Stimulated activated CD4-positive, alpha-beta T cell treated with anti-CD3 and anti-CD28 coated beads, Interleukin-4, amount 100 ng/mL, for 48 hours (primary cell): ENCODE measurements at places on chromosomes 5 and 9.

DNA sequence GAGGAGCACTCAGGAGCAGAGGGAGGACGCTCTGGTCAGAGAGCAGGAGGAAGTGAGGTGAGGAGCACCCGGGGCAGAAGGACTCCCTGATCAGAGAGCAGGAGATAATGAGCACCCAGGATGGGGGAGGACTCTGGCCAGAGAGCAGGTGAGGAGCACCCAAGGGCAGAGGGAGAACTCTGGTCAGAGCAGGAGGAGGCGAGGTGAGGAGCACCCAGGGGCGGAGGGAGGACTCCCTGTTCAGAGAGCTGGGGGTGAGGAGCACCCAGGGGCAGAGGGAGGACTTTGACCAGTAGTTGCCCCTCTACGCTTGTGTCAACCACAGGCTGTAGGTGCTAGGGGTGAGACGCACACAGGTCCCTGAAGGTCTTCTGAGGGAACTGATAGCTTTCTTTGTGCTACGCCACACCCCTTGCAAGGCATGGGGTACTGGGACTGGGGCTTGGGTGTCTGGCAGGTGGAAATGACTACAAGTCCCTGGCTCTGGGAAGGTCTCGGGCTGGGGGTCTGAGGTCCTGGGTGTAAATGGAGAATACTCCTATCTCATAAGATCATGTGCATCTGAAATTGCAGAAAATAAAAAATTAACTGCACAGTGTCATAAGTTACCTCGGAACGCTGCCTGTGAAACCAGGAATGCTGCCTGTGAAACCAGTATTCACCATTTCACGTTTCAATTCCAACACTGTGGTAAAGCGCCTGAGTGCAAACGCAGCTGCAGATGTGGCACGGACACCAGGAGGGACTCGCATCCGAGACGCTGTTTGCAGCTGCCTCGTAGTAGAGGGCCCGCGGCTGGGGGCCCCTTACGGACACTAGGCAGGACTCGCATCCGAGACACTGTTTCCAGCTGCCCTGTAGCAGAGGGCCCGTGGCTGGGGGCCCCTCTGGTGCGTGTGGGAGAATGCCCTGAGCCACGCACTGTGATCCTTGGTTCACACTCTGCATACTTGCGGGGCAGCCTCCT is 27.0 kb upstream of the SLC6A3 start:
- DNase-seq: no peak

- DNase-seq: no peak
Observed at GRCh38 chr5:42020788-42021530, 95.9 kb downstream of the FBXO4 start.

DNA sequence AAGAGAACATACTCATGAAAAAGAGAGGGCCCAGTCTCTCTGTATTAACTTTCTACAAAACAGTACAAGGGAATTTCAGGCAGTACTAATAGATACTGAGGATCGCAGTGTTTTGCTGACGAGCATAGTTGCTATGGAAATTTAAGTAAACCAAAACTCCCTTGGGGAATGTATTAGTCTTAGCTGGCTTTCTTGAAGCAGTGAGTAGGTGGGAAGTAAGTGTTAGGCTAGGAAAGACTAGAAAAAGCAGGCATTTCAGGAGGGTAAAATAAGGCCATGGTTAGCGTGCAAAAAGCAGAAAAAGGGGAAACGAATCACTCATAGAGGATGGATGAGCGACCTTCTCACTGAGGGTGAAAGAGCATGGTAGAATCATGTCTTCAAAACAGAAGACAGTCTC is 84.3 kb upstream of the ACTBL2 start:
- DNase-seq: no peak

GRCh38 chr5:138963763-138964371 is 88.7 kb upstream of the LRRTM2 start:
- DNase-seq: no peak

DNA sequence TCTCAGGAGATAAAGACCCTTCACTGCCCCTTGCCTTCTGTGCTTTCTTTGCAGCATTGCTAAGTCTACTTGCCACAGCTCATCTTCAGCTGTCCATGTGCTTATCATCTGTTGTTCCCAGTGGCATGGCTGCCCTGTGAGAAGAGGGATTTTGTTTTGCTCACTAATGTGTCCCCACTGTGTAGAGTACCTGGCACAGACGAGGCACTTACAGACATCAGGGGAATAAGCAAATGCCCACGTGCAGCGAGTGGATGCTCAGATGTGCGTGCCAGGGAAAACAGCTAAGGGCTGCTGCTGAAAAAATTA is 31.0 kb downstream of the DAP start:
- DNase-seq: no peak

DNA sequence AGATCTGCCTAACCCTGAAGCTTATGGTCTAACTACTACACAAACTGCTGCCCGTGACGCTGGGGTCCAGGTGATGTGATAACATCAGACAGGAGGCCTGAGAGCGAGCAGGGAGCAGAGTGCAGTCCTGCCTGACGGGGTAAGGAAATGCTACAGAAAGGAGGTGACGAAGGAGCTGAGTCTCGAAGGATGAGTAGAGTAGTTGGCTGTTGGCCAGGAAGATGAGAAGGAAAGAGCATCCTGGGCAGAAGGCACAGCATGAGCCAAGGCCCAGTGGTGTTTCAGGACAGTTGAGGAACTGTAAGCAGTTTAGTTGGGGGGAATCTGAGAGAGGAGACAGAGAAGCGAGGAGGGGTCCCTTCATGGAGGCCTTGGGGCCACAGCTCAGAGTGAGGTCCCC is 136.0 kb upstream of the TBC1D2 start:
- no peak for DNase-seq

DNA sequence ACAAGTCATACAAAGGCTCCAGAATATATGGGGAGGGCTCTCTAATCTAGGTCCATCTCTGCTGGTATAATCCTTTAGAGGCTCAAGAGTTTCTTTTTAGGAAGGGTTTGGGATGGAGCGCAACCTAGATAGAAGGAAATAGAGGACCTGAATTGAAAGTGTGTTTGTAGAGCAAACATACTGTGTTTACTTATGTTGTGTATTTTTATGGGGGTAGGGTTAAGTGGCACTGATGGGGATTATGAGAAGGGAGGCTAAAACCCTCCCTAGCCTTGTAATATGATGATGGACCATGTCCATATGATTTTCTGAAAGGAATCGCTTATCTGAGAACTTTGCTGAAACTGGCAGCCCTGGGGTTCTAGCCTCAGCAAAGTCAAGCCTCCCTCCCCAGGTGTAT is 4.4 kb upstream of the ELL2 start:
- no peak for DNase-seq

GRCh38 chr5:179309383-179309670 is 35.9 kb downstream of the ADAMTS2 start:
- no peak for DNase-seq

DNA sequence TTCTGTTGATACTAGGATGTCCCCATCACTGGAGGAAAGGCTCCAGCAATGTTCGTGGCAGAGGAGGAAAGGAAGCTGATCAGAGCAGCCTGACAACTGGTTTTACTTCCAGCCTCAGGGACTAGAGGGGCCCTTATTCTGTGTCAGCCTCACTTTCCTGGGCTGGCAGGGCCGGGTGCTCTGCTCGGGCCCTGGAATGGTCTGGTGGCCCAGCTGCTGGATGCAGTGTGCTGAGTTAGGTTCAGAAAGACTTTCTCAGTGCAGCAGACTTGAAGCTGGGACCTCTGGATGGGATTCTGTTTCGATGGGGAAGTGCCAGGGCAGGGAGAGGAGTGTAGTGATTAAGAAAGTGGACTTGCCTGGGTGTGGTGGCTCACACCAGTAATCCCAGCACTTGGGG is 81.0 kb downstream of the MACROH2A1 start:
- DNase-seq: no peak

- no peak for DNase-seq
Observed at GRCh38 chr5:90911169-90911568, 352.6 kb downstream of the ADGRV1 start.

GRCh38 chr5:172117977-172118701 is 69.9 kb downstream of the STK10 start:
- DNase-seq: no peak

DNA sequence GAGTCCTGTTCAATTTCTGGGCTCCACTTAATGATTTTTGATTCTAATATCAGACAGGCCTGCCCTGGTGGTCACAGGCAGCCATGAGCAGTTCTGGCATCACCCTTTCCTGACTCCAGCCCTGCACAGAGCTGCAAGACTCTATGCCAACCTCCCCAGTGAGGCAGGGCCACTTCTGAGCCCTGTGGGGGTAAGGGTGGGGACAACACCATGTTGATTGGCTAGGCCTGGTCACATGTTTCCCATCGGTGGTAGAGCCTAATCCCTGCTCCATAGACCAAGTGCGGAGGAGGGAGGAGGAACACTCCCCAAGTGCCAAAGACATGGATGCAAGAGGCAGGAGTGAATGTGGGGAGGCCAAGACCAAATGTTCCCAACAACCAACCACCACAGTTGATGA is 134.6 kb downstream of the PHF2 start:
- no peak for DNase-seq

GRCh38 chr5:66616520-66617225 is 20.5 kb downstream of the MAST4 start:
- no peak for DNase-seq

DNA sequence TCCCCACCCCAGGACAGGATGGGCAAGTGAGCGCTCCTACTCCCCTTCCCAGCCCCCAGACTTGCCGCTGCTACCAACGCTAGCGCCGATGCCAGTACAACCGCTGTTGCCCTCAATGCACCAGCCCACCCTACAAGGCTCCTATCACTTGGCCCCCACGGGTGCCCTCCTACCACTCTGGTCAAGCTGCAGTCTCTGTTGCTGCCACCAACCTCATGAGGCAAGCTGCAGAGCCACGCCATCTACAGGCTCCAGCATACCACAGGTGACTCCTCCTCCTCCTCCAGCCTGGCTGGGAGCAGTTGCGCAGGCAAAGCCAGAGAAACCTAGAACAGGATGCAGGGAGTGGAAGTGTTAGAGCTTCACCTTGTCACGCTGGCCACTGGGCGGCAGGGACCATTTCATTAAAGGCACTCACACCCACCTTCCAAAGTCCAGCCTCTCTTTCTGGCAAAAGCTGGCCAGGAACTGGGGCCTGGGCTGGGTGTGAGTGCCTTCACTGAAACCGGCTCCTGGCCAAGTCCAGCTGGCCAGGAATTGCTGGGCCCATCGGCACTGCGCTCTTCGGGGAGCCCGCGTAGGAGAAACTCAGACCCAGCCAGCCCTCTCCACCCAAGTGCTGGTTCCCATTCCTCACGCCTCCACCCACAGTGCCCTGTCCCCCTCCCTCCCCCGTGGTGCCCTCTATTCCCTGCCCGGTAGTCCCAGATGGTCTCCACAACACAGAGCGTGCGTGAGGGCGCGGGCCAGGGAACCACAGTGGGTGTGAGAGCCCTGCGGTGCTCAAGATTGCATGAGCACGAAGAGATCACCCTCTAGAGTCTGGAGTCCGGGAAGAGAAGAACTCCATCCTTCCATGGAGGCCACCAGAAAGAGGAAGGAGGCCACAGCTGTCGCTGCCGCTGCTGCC is 1.6 kb upstream of the PCAT7 start:
- no peak for DNase-seq

- DNase-seq: no peak
Observed at GRCh38 chr9:104986096-104986495, 58.1 kb upstream of the ABCA1 start.

DNA sequence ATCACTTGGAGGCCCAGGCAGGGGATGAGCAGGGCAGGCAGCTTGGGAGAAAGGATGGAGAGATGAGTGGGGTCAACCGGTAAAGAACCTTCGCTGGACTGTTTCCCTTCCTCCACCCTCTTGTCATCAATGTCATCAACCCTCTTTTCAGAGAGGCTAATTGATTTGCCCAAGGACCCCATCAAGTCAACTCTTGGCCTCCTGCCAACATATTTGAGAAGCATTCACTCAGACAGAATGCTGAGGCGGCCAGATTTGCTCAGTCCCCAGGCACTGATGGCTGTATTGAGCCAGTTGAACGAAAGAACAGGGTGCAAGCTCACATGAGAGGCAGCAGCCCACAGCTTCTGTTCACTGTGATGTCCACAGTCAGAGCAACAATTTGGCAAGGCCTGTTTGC is 193.5 kb downstream of the RFK start:
- DNase-seq: no peak

DNA sequence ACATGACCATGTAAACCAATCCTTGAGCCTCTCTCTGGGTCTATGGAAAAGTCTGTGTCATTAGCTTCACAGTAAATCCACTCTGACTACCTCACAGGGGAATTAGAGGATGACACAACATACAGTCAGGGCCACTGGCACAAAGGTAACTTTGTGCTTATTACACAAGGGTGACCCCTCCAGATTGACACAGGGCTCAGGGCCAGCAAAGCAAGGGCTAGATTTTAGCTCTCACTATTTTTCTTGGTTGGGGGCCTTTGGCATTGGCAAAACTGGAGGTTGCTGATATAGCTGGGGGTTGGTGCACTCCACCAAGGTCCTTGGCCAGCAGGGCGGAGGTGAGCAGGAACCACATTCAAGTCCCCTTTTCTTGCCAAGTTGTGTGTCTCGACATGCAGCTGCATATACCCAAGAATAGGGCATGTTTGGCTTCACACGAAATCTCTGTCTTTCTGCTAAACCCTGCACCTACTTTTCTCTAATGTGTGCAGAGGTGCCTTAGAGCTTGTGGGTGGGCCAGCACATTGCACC is 15.2 kb upstream of the OSMR start:
- DNase-seq: no peak

DNA sequence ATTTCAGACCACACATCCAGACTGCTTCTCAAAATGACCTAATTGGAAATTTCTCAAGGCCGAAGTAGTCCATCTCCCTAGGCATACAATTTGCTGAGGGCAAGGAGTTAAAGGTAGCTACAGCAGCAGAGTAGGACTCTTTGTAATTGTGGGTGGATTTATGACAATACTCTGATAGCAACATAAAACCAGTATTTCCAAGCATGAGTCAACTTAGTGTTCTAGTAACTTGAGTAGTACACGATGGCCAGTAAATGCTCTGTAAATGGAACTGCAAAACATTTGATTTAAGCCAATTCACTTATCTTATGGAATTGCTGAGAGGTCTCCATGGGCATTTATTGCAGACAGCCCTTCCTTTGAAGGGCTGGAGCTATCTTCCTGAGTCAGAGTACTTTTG is 352.2 kb downstream of the PLK2 start:
- no peak for DNase-seq

DNA sequence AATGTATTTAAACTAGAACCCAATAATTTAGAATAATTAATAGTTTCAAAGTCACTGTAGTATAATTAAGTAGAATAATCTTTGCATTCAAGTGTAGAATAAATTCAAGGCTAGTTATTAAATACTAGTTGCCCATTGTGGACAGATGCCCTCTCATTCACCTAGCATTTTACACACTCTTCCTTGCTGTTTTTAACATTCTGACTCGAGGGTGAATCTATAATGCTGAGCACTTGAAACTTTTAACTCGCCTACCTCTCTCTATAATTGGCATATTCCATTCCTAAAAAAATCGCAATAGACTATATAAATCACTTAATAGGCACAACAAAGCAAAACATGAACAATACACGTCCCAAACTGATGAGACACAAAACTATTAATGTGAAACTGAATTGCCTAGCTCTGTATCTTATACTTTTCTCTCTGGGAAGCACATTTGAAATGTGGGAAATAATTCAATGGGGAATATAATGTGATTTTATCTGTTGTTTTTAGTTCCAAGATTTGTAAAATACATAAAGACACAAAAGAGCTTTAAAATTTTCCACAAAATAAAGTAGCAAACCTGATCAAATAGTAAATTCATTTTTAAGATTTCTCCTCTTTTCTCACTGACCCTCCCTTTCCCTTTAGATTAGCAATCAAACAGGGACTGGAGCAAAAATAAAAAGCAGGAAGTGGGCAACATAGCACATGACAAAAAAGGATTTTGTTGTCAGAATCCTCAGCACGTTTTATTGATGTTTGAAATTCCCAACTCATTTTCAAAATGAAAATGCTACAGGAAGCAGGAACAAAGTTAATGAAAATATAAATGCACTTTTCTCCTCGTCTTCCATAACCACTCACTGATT is 295.6 kb downstream of the PDE4D start:
- DNase-seq: no peak
